ENCODE measurements at places on chromosomes 7 and 10. TPM values are rescaled to one million over a fixed set of nuclear protein-coding genes. Genes with fewer than 3 reads are reported as not detected.

Gene PDLIM1
- 35.0 TPM for total RNA-seq

Gene NEBL
- 0.12 TPM for total RNA-seq

Gene HOXA10
- total RNA-seq: not detected

Gene GSAP
- total RNA-seq: 1.4 TPM

Gene JAKMIP3
- 0.08 TPM for total RNA-seq

Gene SDK1
- total RNA-seq: under 0.01 TPM

Gene NRAP
- under 0.01 TPM for total RNA-seq

Gene PNLIPRP2
- not detected for total RNA-seq

Gene SUN3
- total RNA-seq: not detected

Gene C10orf71
- total RNA-seq: not detected

Gene ASB10
- total RNA-seq: not detected

Gene CAMK2B
- total RNA-seq: 0.59 TPM

Gene CUZD1
- total RNA-seq: 0.30 TPM

Gene RAB18
- total RNA-seq: 42.7 TPM

Gene SPDYE9
- not detected for total RNA-seq

Gene GNAT3
- not detected for total RNA-seq

Gene CNTNAP2
- not detected for total RNA-seq

Gene SORCS1
- total RNA-seq: not detected

Gene AIMP2
- total RNA-seq: 37.1 TPM

Gene CPA1
- total RNA-seq: 0.35 TPM

Gene OR13A1
- not detected for total RNA-seq

Gene PNLIPRP3
- total RNA-seq: not detected

Gene GPNMB
- 507 TPM for total RNA-seq

Gene CYP3A5
- not detected for total RNA-seq

Gene PRTFDC1
- 12.6 TPM for total RNA-seq

Gene UPK3BL2
- 2.2 TPM for total RNA-seq

Gene ZMIZ2
- 8.3 TPM for total RNA-seq

Gene MPP7
- total RNA-seq: 0.23 TPM

Gene PODXL
- total RNA-seq: 2.6 TPM

Gene EGFR
- total RNA-seq: 29.3 TPM

Gene ACBD7
- total RNA-seq: 1.1 TPM

Gene WNT2
- 0.08 TPM for total RNA-seq

Gene SUPV3L1
- total RNA-seq: 25.3 TPM

Gene MBL2
- total RNA-seq: not detected

Gene SFTPA2
- total RNA-seq: not detected

Gene POLR2J
- 41.7 TPM for total RNA-seq

Gene EFCAB10
- not detected for total RNA-seq

Gene CYTH3
- total RNA-seq: 26.6 TPM

Gene BMPER
- 56.5 TPM for total RNA-seq

Gene MYH16
- total RNA-seq: 0.08 TPM

Gene CLCN1
- total RNA-seq: not detected

Gene LZTS2
- 54.3 TPM for total RNA-seq

Gene SLC18A3
- under 0.01 TPM for total RNA-seq

Data from smooth muscle cell of the coronary artery (primary cell).